Activated T-helper 17 cell treated with anti-CD3 and anti-CD28 coated beads, Interleukin-2, amount 50 U/mL, for 72 hours (primary cell): ENCODE measurements at places on chromosomes 3 and 15. TPM values are rescaled to one million over a fixed set of nuclear protein-coding genes. Genes with fewer than 3 reads are reported as not detected.
A peak's percentile ranks its signal among the peaks of the same experiment; 100 is the strongest.

GRCh38 chr15:63073497-63074172 is 31.1 kb downstream of the TPM1 start:
- no peak for ATAC-seq

DNA sequence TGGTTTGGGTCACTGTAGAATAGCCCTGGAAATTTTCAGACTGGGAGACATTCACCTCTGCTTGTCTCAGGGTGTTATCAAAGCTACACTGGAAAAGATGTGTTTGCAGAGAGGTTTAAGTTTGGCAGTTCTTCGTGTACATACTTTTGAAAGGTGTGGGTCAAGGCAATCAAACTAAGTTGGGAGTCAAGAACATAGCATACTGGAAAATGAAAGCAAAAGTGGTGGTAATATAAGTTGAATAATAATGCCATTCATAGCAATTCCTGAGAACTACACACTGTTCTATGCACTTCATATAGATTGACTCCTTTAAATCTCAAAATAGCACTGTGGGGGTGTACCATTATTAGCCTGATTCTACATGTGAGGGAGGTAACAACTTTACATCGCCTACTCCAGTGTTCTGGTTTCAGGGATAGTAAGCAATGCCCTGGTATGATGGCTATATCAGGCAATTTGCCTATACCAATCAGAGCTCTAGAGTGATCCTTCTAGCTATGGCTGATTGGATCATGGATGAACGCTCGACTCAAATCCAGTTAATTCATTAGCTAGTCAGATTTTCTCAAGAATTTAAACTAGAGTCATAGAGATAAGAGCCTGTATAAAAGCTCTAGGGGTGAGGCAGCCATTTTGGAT is 44.6 kb upstream of the RASGRP1 start:
- no peak for ATAC-seq

DNA sequence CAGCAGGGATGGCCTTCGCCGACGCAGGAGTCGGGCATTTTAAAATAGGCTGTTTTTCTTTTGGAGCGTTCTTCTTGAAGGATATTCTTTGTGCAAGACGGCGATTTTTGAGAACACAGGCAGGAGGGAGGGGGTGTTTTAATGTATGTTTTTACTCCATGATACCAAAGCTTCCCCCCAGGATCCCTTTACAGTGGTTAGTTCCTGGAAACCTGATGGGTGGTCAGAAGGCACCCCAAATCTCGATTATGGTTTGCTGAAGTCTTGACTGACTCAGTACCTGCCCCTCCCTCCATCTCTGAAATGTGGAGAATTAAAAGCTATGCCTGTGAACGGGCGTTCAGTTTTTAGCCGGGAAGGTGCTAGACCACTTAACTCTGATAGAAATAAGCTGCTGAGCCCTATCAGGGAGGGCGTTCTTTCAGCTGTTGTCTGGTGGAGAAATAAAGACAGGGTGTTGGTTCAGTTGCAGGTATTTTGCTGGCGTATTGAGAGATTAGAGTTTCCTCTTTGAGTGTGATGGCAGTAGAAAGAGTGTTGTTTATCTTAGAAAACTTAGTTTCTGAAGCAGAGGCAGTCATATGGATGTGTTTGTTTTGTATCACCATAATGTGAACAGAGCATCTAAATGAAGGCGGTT is 3.4 kb downstream of the IGF1R start:
- no peak for ATAC-seq

Gene MAP6D1
- total RNA-seq: 1.4 TPM

DNA sequence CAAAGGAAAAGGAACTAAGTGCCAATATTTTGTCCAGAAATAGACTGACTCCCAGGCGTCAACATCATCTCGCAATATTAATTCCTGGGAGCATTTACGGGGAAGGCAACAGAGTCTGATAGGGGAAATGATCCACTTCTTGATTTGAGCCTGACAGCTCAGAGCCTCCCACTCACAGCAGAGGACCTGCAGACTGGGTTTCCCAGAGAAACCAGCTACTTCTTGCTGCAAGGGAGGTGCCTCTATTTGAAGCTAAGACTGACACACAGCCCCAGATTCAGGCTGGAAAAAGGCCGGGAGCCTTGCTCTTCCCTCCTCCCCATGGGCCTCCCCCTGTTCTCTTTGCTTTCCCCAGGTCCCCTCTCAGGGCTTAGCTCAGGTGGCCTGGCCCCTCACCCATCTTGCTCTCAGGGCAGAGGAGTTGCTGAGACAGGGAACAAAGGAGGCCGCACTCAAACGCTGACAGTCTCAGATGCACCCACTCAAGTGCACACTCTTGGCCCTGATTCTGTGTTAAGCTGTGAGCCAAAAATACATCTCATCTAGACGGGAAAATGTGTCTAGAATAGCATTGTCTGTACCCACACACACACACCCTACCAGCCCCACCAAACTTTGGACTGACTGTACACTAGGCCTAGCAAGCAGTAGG is 49.8 kb upstream of the DCLK3 start:
- no peak for ATAC-seq

- ATAC-seq: no peak
Measured at GRCh38 chr3:128348805-128349531, 117.7 kb downstream of the DNAJB8 start.

DNA sequence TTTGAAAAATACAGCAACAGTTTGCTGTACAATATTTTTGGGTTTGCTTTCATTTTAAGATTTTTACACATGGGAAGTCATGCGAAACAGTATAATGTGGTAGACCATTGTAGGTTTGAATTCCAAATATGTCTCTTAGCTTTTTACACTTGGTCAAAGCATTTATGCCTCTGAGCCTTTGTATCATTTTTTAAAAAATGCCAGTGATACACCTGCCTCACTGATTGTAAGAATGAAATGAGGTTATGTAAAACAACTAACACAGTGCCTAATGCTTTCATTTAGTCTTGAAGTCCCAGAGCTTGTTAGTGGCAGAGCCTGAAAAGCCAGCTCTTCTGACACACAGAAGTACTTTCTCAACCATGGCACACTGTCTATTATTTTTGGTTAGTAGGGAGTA is 202.0 kb downstream of the UBE2E2 start:
- ATAC-seq: no peak

Gene NLGN1
- total RNA-seq: not detected

DNA sequence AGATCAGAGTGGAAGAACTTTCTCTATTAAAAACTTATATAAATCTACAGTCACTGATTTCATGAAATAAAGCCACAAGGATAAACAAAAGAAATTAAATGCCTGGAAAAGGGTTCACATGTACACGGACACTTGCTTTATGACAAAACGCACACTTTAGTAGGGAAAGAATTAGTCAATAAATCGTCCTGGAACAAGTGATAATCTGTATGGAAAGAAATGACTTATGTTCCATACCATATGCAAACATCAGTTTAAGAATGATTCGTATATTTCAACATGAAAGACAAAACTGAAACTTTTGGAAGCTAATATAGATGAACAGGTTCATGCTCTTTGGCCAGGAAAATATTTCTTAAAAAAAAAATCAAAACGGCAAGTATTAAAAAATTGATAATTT is 40.2 kb downstream of the MEF2A start:
- ATAC-seq: peak; percentile 65
